ENCODE measurements at places on chromosomes 16 and 17.
A peak's percentile ranks its signal among the peaks of the same experiment; 100 is the strongest.

DNA sequence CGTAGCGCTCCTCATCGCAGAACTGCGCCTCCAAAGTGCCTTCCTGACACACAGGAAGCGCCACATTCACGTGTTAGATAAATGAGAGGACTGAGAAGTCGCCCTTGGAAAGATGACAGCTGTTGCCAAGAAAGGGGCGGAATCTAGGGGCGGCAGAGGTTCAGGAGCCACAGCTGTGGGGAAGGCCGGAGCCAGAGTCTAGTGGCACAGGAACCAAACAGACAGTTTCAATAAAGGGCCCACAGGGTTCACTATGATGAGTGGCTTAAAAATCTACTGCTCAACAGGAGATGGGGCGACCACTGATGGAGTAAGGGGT is 4.7 kb downstream of the FLCN start:
- DNase-seq: no peak

- no peak for DNase-seq
Measured at GRCh38 chr17:77929180-77929564, 29.3 kb upstream of the TNRC6C start.

DNA sequence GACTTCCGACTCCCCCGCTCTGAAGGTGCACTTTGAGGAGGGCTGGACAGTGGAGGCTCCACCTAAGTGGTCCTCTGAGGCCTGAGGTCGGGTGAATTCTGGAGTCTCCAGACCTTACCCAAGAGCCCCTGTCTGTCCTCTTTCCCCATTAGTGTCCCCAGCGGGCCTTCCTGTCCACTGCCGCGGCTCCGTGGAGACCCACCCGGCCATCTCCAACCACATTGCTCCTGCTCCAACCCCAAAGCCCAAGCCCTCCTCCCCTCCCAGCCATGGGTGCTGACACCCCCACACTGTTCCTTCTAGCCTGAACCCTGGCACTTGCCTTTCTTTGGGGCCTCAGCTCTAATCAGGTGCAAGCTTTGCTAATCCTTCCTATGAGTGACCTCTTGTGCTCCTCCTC is 283.1 kb upstream of the TNRC6C start:
- no peak for DNase-seq

DNA sequence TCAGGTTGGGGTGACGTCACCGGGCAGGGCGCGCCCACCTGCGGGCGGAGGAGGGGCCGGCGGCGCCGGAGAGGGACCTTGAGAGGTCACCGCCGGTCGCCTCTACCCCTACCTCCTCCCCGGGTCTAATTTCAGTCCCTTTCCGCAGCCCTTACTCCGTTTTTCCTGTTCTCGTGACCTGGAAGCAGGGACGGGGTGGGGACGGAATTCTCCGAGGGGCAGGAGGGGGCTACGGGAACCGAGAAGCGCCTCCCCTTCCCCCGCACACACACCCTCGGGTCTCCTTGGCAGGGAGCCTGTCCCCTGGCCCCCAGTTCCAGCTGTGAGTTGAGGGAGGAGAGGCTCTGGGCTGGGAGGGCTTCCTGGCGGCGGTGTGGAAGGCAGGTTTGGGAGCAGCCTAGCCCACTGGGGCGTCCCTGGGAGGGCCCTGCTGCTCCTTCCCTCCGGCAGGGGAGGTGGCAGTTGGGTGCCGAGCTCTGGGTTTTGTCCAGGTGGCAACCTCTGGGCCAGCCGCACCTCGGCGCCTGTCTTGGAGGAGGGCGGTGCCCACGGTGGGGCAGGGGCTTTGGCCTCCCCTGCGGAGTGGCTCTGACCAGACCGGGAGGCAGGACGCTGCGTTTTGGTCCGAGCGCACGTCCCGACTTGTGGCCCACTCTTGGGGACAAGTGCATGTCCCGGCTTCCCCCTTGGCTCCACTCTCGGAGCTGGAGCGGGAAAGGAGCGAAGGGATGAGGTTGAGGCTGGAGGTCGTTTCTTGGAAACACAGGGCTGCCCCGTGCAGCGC is 773 bp downstream of the SYNGR3 start:
- no peak for DNase-seq

DNA sequence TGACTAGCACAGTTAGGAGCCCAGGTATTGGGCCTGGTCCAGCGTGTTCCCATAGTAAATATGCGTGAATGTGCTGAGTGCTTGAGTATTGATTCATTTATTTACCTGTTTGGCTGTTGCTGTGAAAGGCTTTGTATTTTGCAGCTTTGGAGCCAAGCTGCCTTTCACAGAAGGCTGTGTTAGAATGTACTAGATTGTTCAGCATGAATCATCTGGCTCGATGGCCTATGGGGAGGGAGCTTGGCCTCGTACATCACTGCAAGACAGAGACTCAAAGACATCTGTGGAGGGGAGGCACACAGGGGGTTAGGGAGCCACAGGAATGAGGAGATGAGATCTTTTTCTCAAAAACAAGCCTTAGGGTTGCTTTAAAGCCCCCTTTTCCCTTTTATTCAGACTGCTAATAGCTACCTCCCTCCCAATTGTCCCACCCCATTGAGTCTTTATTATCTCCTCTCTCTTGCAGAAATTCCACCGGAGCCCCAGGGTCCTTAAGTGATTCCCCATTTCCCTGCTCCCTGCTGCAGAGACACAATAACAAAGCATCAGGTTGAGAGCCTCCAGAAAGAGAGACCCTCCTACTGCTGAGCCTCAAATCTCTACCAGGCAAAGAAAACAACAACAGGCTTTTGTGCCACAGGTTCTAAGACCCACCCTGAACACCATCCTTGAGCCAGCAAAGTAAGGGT is 307.2 kb downstream of the ABCC12 start:
- DNase-seq: peak; percentile 79

- DNase-seq: no peak
Measured at GRCh38 chr17:61209106-61209439, 190.6 kb upstream of the TBX2 start.

Data from LNCaP clone FGC (cell line).